GM12891 (cell line): ENCODE measurements at places on chromosomes 13 and 19.

GRCh38 chr19:55283548-55284377 lies at the start of gene BRSK1:
Gene BRSK1 (plus strand): TSS chr19:55283997. CDS start chr19:55284443, 446 bp downstream.
- no peak for DNase-seq

DNA sequence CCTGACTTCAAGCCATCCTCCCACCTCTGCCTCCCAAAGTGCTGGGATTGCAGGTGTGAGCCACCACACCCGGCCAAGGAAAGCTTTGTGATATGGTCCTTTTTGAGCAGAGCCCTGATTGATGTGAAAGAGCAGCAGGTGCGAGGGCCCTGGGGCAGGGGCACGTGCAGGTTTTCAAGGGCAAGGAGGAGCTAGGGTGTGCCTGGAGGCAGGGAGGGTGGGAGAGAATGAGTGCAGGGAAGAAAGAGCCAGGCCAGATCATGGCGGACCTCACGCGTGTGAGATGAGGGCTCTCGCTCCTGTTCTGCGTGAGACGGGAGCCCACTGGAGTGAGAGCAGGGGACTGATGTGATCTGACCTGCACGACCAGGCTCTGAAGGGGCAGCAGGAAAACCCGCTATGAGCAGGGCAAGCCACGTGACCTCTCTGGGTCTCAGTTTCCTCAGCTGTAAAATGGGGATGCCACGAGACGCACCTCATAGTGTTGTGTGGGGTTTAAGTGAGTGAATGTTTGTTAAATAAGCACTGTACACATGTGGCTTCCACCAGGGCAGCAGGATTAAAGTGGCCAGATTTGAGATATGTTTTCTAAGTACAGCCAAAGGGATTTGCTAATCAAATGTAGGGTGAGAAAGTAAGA lies 25.8 kb downstream of the FAAP24 start:
- no peak for DNase-seq

- DNase-seq = no peak
These were observed 418.1 kb upstream of the ARGLU1 start for GRCh38 chr13:106986033-106986484.

GRCh38 chr19:54160854-54161253 lies 1.3 kb upstream of the LENG1 start:
- DNase-seq = no peak

DNA sequence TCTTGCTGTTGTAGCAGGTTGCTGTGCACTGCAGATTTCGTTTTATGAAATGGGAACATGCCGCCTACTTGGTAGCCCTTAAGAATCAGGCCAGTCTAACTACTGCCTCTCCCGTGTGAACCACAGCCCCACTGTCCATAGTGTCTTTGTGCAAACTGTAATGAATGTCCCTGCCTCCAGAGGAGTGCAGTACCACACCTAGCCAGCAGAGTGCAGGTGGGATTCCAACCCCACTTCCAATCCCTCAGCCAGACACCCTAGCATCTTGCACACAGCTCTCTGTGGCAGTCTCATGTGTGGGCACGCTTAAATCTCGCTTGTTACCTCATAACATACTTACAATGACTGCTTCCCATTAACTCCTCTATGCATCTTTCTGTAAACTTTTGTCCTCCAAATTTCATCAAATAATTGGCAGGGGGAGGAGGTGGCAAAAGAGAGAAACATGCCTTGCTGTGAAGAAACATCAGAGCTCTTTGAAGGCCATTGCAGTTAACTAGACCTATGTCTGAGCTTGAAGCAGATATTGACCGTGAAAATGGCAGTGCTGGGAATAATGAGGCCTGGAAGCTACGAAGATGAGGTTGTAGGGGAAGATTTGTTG lies 47.2 kb downstream of the ZAR1L start:
- DNase-seq = peak; percentile 20

- no peak for DNase-seq
These were observed 5.9 kb upstream of the CACNG7 start for GRCh38 chr19:53903055-53903680.

GRCh38 chr19:15813916-15814315 lies 1.5 kb downstream of the OR10H1 start:
- no peak for DNase-seq

GRCh38 chr13:32911506-32911905 lies 104.7 kb upstream of the KL start:
- peak; percentile 35 for DNase-seq

- DNase-seq = no peak
These were observed 1.4 kb downstream of the PEG3 start for GRCh38 chr19:56838909-56839651.

- DNase-seq = no peak
These were observed 14.2 kb downstream of the OR7A17 start for GRCh38 chr19:14871619-14872230.

DNA sequence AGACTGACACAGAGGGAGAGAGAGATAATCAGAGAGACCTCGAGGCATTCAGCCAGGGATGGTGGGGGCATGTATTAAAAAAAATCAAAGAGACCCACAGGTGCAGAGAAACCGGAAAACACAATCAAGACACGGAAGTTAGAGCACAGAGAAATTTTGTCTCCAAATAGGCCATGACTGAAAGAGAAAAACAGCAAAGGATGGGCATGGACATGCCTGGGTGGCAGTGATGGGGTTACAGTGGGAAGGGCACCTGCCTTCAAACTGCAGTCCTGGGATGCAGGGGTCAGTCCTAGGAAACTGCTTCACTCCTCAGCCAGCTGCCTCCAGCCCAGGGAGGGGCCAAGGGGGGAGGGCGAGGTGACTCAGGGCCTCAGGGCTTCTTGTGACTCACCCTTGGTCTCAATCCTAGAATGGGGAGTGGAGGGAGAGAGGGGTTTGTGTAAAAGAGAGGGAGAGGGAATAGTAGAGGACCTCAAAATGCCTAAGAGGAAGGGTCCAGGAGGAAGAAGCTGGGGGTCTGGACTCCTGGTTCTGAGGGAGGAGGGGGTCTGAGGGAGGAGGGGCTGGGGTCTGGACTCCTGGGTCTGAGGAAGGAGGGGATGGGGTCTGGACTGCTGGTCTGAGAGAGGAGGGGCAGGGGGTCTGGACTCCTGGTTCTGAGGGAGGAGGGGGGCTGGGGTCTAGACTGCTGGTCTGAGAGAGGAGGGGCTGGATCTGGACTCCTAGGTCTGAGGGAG lies 3.6 kb upstream of the KCNN4 start:
- DNase-seq = no peak

- DNase-seq = no peak
These were observed 7.0 kb upstream of the LSM14A start for GRCh38 chr19:34165295-34165738.

- no peak for DNase-seq
These were observed 69.1 kb downstream of the FLT1 start for GRCh38 chr13:28425793-28426192.

- peak; percentile 15 for DNase-seq
These were observed 51.2 kb downstream of the NLRP12 start for GRCh38 chr19:53772943-53773342.

DNA sequence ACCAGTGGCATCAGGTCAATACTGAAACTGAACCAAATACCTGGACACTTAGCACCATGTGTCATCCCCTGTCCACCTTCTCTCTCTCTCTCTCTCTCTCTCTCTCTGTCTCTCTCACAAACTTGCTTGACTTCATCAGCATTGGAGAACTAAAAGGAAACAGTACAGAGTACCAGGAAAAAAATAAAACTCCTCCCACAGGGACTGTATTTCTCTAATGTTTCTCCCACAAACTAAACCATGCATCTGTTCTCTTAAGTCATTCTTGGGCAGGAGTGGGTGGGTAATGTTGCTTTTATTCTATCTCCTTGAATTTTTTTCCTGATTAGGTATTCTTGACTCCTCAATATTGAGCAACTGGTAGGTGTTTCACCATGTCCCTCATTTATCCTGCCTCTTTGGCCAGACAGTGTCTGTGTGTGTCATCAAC lies 112.9 kb upstream of the CACNA1A start:
- DNase-seq = no peak

GRCh38 chr13:72208112-72208645 lies 341.2 kb upstream of the DACH1 start:
- no peak for DNase-seq

- DNase-seq = no peak
These were observed 65.7 kb downstream of the SOX1 start for GRCh38 chr13:112132619-112133018.

GRCh38 chr19:3285647-3286176 lies 61.3 kb downstream of the CELF5 start:
- DNase-seq = no peak

- no peak for DNase-seq
These were observed 12.7 kb downstream of the SUGT1 start for GRCh38 chr13:52665325-52665724.

GRCh38 chr13:46621133-46621532 lies 68.2 kb downstream of the LRCH1 start:
- DNase-seq = no peak

DNA sequence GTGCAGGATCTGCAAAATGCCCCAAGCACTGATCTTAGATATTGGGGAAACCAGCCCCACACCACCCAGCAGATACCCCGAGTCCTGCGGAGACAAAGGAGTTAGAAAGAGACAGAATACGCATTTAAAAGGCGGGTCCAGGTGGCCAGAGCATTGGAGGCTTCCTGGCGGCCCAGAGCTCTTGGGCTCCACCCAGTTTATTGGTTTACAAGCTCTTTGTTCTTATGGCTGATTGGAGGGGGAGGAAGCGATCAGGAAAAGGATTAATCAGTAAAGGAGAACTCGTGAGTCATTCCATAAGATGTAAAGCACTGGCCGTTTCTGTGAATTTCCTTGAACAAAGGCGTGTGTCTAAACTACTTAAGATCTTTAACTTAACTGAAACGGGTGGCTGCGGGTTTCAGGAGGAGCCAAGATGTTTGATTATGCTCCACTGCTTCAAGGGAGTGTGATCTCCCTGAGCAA lies 926 bp downstream of the ZNF587 start:
- no peak for DNase-seq

DNA sequence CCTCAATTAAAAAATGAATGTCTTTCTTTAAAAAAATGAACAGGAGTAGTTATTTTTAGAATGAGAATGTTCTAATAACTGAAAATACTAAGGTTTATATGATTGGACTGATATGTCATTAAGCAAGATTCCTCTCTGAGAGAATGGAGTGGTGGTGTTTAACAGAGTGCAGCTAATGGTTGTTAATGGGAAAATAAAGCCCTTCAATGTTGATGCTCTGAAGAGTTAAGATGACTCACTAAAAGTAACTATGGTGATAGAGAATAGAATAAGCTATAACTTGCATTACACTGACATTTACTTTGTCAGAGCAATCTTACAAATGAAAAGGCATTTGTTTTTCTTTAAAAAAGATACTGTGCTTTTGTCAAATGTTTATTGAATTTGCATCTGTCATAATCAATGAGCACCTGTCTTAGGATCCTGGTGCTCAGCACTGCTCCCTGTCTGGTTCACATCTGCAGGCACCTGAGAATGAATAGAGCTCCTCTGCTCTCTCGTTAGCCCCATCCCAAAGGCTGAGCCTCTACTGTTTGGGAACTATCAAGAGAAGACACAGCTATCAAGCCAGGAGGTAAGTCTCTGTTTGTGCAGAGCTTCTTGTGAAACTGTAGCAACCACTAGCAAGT lies 15.1 kb downstream of the PABPC3 start:
- DNase-seq = no peak

DNA sequence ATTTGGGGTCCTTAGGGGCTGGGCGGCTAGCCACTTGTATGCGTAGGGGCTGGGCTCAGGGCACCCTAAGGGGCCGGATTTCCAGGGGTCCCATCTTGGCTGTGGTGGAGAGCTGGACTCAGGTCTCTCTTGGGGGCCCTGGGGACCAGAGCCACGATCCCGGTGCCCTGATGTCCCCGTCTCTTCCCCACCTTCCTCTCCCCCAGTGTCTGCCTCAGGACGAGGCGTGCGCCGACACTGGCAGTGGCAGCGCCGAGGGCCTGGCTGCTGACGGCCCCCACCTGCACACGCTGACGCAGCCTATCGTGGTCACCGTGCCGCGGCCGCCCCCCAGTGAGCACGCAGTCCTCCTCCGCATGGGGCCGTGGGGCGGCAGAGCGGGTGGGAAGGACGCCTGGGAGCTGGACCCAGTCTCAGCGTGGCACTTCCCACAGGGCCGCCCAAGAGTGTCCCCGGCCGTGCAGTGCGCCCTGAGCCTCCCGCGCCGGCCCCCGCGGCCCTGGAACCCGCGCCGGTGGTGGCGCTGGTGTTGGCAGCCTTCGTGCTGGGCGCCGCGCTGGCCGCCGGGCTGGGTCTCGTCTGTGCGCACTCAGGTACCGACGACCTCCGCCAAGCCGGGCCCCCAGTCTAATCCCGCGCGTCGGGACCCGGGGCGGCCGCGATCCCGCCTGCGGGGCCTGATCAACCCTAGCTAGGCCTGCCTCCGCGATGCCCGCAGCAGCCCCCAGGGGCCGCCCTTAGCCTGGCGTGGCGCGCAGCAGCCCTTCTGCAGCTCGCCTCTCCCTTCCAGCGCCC lies 2.7 kb upstream of the SNAPC2 start:
- peak; percentile 78 for DNase-seq

DNA sequence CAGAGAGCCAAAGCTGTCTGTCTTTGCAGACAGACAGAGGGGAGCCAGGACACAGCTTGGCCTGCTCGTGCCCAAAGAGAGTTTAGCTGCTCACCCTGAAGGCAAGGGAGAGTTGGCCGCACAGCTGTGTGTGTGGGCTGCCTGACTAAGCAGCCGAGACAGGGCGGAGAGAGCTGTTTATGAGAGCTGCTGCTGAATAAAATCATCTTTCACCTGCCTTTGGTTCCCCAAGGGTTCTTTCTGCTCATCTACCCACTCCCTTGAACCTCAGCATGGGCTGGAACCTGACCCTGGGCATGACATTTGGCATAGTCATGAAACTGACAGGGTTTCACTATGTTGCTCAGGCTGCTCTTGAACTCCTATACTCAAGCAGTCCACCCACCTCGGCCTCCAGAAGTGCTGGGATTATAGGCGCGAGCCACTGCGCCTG lies 98.2 kb downstream of the RBM26 start:
- no peak for DNase-seq

- no peak for DNase-seq
These were observed 10.6 kb downstream of the PIAS4 start for GRCh38 chr19:4018140-4018613.

GRCh38 chr19:18648973-18649315 lies 12.1 kb downstream of the KLHL26 start:
- no peak for DNase-seq

DNA sequence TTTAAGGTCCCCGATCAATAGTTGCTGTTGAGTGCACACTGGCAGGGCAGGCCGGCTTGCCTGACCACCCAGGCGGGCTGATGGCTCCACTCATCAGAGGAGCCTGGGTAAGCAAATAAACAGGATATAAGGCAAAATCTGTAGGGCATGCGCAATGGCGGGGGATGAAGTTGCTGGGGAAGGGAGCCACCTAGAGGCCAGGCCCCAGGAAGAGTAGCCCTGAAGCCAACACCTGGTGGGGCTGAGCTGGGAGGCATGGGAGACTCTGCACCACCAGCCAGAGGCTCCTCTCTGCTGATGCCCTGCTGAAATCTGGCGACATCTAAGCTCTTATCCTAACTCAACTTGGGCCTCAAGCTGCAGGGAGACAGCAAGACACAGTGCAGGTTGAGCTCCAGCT lies 324.3 kb downstream of the ZNF536 start:
- DNase-seq = peak; percentile 33

DNA sequence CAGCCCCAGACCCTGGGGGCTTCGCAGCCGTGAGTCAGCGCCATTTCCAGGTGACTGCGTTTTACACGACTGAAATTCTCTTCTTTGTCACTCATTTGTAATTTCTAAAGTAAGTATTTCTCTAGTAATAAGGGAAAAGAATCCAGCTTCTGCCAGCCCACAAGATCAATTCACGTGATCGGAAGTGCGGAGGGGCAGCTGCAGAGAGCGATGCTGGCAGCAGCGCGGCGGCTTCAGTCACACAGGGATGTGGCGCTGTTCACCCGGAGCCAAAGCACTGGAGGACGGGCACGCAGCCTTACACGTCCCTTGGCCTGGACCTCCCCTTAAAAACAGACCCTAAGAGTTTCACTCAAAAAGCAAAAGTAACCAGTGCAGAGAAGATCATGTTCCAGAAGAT lies 18.4 kb downstream of the GRTP1 start:
- DNase-seq = no peak
